ENCODE measurements at places on chromosomes 5 and 9. TPM values are rescaled to one million over a fixed set of nuclear protein-coding genes. Genes with fewer than 3 reads are reported as not detected.

DNA sequence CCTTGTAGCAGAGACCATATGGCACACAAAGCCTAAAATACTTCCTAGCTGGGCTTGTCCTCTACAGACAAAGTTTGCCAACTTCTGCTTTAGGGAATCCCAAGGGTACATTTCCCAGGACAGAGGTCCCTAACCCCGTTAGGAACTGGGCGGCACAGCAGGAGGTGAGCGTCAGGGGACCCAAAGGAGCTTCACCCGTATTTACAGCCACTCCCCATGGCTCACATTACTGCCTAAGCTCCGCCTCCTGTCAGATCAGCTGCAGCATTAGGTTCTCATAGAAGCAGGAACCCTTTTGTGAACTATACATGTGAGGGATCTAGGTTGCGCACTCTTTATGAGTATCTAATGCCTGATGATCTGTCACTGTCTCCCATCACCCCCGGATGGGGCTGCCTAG is 88.5 kb upstream of the TRPM3 start:
- no peak for DNase-seq

DNA sequence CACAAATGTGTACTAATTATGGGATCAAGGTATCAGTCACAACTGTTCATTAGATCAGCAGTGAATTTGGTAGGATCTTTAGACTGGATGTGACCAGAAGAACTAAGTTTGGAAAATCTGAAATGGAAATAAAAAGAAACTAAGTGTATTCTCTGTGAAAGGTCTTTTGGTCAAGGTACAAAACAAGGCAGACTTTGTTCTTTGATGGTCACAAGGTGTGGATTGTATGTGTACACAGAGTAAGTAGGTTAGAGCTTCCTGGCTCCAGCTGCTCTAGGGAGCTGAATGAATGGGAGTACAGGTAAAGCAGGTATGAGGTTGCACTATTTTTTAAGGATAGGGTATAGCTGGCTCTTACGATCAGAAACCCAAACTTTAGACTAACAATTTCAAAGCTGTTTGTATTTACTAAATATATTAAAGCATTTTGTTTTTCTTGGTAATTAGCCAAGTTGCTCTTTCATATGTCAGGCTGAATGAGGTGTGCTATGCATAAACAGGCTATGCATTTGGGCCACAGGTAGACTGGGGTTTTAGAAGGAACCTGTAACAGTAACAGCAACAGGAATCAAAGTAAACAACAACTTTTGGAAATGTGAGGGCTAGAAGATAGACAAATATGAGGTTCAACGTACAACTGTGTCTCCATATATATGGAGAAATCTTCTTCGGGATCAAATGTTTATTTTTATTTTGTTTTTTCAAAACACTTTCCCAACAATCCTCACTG is 32.5 kb downstream of the FAM169A start:
- DNase-seq, result no peak

GRCh38 chr9:129245276-129245675 is 67.2 kb upstream of the IER5L start:
- no peak for DNase-seq

DNA sequence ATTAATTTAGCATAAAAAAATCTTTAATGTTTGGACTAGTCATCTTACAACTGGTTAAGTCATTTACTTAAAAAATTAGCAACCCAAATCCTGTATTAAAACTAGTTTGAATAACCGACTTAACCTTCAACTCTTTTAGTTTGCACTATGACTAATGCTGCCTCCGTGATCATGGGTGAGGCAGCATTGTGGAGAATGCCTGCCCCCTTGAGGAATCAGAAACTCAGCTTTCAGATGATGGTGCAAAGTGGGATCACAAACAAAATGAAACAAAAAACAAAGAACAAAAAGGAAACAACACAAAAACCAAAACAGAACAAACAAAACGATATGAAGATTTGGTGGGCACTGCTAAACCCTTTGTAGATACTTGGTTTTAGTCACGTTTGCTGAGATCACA is 127.0 kb upstream of the PALM2AKAP2 start:
- DNase-seq, result no peak

GRCh38 chr5:131630963-131631350 is 4.1 kb downstream of the RAPGEF6 start:
- DNase-seq, result no peak

- no peak for DNase-seq
Observed at GRCh38 chr5:137896560-137896959, 7.3 kb downstream of the PKD2L2 start.

DNA sequence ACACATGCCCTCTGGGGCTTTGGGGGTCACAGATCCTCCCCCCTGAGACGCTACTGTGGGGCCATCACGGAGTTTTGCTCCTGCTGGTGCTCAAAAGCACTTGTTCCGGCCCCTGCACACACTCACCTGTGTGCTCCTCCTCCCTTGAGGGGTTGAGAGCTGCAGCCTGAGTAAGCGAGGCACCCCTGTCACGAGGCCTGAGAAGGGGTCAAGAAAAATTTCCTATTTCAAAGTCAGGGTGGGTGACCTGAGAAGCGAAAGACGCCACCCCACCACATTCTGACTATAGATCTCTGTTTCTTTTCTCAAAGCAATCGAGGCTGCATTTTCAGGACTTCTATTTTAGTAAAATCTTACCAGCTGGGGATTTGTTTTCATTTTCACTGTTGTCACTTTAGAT is 138.5 kb downstream of the DCP2 start:
- DNase-seq, result no peak

- peak; percentile 21 for DNase-seq
Observed at GRCh38 chr9:107465467-107466451, 23.8 kb downstream of the KLF4 start.

BRD9 gene
- 36.1 TPM for total RNA-seq

CCNJL gene
- 0.32 TPM for total RNA-seq

- DNase-seq, result no peak
Observed at GRCh38 chr5:177426566-177427210, at the start of gene GRK6. GRK6 (plus strand) TSS chr5:177426676; CDS start chr5:177426846, 170 bp downstream.

DNA sequence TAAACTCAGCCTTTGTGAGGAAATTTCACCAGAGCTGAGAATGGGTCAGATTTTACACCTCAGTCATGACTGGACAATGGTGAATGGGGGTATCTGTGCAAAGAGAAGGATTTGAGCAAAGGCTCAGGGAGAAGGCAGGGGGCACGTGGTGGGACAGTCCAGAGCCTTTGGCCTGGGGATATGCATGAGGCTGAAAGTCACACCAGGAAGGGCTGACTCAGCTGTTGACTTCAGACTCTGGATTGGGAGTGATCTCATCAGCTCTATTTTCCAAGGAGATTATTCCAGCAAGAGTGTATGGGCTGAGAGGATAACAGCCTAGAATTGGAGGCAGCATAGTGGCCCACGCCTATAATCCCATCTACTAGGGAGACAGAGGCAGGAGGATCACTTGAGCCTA is 53.6 kb downstream of the SAXO1 start:
- no peak for DNase-seq

ARHGEF28 gene
- total RNA-seq, result 11.4 TPM

DNA sequence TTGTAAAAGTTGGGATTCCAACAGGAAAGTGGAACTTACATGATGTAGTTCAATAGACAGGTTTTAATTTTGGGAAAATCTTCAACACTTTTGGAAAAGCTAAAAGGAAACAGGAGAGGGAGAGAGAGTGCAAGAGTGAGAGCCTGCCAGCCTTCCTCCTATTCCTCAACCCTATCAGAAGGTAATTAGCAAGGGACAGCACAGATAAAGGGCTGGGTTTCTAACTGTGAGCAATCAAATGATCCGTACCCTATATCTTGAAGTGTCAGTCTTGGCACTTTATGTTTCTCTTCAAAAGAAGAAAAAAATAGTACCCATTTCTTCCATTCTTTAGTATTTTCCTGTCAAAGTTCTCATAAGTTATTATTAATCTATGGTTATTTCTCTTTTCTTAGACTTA is 79.4 kb downstream of the FER start:
- DNase-seq, result no peak

- DNase-seq, result no peak
Observed at GRCh38 chr5:123605822-123606221, 93.8 kb downstream of the CSNK1G3 start.

GRCh38 chr9:119240546-119240945 is 128.7 kb downstream of the BRINP1 start:
- no peak for DNase-seq

IQGAP2 gene
- total RNA-seq, result 31.7 TPM

DNA sequence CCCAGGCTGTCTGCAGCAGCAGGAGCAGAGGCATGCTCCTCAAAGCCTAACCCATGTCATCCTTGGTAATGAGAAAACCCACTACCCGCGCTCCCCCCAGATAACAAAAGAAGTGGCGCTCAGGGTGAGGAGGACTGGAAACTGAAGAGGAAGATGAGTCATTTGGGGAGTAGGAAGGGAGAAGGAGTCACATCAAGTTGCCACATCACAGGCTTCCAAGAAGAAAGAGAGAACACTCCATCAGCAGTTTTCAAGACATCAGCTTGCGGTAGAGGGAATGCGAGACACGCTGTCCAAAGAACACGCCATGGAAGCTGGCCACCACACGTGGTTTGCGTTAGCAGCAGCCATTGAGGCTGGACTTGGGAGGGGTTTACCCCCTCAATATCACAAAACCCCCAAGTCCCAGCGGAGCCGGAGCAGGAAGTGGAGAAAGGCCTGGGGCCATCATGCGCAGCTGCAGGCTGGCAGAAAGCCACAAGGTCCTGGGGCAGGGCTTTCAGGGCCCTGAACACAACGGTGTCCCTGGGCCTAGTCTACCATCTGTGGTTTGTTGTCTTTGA is 41.5 kb downstream of the SH3PXD2B start:
- DNase-seq, result peak; percentile 60

SLC6A3 gene
- total RNA-seq, result under 0.01 TPM

SPINK5 gene
- total RNA-seq, result under 0.01 TPM

VCAN gene
- total RNA-seq, result 31.6 TPM

EIF4EBP3 gene
- total RNA-seq, result 24.9 TPM

DNA sequence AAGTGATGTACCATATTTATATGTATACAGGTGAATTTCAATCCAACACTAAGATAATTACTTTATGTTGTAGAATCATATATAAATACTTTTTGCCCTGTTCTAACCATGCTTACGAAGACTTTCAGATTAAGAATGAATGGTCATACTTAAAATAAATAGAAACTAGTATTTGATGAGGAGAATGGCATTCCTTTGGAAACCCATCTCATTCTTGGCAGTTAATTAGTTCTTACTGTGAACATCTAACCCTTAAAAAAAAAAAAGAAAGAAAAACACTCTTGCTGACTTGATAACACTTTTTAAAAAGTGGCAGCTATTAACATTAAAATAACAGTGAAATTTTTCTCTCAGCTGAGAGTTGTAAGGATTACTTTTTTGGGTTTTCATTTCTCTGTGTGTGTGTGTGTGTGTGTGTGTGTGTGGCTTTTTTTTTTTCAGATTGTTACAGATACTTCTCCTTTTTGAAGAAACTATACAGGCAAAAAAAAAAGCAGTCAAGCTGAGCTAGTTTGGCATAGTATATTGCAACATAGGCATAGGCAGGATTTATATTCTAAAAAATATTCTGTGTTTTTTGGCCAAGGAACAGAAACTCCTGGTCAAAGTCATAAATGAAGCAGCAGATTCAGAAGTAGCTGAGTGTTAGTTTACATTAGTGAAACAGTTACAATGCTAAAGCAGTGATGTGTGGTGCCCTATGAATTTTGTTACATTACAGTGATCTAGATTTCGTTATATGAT is 163.5 kb downstream of the CD180 start:
- DNase-seq, result no peak

OGN gene
- 14.1 TPM for total RNA-seq

DNA sequence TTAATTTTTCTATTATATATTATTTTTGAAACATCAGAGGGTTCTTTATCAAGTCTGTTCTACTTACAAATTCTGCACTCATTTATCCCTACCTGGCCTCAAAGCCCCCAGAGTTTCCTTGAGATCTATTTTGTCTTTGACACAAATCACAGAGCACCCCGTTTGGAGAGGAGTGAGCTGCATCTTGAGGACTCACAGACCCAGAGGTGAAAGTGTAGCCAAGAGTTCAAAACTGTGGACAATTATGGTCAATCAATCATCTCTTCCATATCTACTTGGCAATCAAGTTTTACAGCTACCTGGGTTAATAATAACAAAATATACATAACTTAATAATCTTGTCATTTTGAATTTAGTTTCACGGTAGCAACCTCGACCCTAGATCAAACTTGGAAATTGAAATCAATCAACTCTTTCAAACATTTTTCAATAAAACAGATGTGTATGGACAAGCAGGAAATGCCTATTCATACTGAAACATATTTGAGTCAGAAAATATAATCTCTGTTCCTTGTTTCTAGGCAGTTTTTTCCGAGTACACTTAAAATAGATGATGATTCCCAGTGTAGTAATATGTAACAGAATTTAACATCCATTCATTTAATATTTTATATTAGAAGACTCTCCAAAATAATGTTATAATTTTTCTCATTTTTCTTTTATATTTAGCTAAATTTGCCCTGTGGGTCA is 13.7 kb upstream of the SYK start:
- DNase-seq, result no peak

DNA sequence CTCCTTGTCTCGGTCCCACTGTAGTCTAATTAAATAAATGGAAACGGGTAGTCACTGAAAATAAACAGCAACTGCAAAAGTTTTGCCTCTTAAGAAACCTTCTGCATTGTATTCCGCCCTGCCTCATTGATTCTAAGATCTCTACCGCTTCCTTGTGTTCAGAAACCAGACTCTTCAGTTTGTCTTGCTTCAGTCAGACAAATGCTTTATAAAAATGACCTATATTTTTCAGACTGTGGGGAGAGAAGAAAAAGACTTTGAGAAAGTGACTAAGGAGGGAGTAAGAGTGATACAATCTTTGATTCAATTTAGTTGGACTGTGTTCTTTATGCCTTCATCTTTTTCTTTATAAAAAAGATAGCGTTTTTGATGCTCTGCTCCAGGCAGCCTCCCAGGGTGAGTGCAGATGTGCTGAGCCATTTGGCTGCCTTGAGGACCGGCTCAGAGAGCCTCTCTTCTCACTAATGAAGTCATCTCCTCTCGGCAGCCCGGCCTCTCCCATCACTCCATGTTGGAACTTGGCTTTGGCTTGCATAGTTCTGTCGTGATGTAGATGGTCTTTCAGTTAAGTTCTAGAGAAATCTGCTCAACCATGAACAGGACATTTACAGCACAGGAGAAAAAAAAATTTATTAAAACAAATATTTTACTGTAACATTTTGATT is 4.0 kb upstream of the VCAN start:
- DNase-seq, result no peak

DNA sequence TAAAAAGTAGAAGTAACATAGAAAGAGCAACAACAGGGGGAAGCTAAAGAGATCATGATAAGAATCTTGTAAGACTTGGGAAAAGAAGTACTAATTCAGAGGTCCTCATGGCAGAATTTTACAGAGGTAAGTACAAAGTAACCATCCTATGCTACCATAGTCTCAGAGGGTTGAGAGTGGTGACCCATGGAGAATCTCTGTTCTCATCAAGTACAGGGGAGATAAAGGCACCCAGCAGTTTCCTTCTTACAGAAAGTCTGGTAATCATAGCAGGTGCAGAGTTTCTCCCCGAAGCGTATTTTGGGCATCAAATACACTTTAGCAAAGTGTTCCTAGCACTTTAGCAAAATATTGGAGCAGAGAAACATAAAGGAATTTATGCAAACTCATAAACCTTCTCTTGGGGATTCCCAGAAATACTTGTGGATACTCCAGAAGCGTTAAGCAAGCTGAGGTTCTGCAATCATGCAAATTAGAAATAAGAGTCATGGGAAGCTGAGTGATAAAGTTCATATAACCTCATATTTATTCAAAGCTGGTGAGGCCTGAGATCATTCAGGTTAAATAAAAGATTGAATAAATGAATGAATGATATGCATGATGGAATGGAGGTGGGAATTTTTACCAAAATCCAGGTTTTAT is 101.0 kb upstream of the SMC2 start:
- DNase-seq, result no peak

GRCh38 chr9:83032065-83032625 is 30.8 kb downstream of the RASEF start:
- DNase-seq, result no peak

CREB3 gene
- total RNA-seq, result 49.9 TPM

GRCh38 chr9:130214776-130215340 is 42.7 kb downstream of the NCS1 start:
- DNase-seq, result no peak
